MCF 10A (cell line): ENCODE measurements at places on chromosomes 12 and 14. TPM values are rescaled to one million over a fixed set of nuclear protein-coding genes. Genes with fewer than 3 reads are reported as not detected.

GRCh38 chr12:12891080-12891880 lies at the start of gene GPRC5A:
Gene GPRC5A (plus strand): TSS chr12:12891562. CDS start chr12:12908250, 16,688 bp downstream.
- DNase-seq = peak; percentile 97
- H3K27me3 ChIP-seq = no peaks in the 10 kb centered on the region
- H3K36me3 ChIP-seq = no peaks in the 10 kb centered on the region
- peak within 1 kb of the TSS; percentile 82 for H3K4me3 ChIP-seq
- H3K27ac ChIP-seq = peak within 1 kb of the TSS; percentile 87

GRCh38 chr12:56202838-56203237 lies 13.6 kb upstream of the SMARCC2 start:
- H3K4me3 ChIP-seq = no peak overlapping the region
- no peak for DNase-seq
- H3K36me3 ChIP-seq = peaks cover 31% of the 10 kb centered on the region
- no peak overlapping the region for H3K27ac ChIP-seq
- H3K27me3 ChIP-seq = no peaks in the 10 kb centered on the region
- H3K4me1 ChIP-seq = peaks cover 5% of the 10 kb centered on the region

DNA sequence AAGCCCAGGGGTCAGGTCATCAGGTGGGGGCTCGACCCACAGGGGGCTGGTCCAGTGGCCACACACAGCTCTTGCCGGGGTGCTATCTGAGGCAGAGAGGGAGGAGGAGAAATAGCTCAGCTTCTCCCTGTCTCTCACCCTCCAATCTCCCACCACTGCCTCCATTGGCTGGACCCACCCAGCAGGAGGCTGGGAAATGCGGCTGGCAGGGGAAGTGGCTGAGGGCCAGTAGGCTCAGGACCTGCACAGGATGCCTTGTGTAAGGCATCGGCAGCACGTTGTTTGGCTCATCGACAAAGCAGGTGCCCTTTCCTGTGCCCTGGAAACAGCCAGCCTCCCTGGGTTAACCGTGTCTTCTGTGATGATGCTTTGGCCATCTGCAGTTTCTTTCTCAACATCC lies 58.8 kb upstream of the SLC24A4 start:
- peaks cover 6% of the 10 kb centered on the region for H3K27me3 ChIP-seq
- no peak overlapping the region for H3K4me3 ChIP-seq
- H3K27ac ChIP-seq = no peak overlapping the region
- no peaks in the 10 kb centered on the region for H3K36me3 ChIP-seq

- H3K36me3 ChIP-seq = no peaks in the 10 kb centered on the region
- H3K4me3 ChIP-seq = no peak overlapping the region
- H3K4me1 ChIP-seq = peaks cover 11% of the 10 kb centered on the region
- DNase-seq = peak; percentile 37
- H3K27me3 ChIP-seq = no peaks in the 10 kb centered on the region
Measured at GRCh38 chr12:86772696-86773095, 516.5 kb upstream of the MGAT4C start.

DNA sequence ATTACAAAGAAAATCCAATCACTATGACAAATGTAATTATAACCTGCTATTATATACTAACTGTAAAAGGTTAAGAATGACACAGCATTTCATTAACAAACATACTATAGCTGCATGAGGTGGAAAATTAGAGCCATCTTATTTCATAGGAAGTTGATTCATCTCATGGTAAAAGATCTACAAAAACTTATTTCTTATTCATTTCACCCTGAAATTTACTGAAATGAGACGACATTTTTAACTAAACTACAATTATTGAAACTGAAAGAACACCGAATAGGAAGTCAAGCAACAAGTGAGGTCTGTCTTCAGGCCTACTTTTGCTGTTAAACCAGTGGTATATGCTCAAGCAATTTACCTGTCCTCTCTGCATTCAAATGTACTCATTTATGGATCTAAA lies 87.2 kb downstream of the CEP83 start:
- H3K4me3 ChIP-seq = no peak overlapping the region
- no peak overlapping the region for H3K27ac ChIP-seq
- peaks cover 19% of the 10 kb centered on the region for H3K36me3 ChIP-seq
- no peaks in the 10 kb centered on the region for H3K27me3 ChIP-seq
- DNase-seq = no peak

The AEBP2 gene
- total RNA-seq = 41.0 and 49.2 TPM in 2 replicates

The FOXA1 gene
- total RNA-seq = 8.6 and 11.2 TPM in 2 replicates

DNA sequence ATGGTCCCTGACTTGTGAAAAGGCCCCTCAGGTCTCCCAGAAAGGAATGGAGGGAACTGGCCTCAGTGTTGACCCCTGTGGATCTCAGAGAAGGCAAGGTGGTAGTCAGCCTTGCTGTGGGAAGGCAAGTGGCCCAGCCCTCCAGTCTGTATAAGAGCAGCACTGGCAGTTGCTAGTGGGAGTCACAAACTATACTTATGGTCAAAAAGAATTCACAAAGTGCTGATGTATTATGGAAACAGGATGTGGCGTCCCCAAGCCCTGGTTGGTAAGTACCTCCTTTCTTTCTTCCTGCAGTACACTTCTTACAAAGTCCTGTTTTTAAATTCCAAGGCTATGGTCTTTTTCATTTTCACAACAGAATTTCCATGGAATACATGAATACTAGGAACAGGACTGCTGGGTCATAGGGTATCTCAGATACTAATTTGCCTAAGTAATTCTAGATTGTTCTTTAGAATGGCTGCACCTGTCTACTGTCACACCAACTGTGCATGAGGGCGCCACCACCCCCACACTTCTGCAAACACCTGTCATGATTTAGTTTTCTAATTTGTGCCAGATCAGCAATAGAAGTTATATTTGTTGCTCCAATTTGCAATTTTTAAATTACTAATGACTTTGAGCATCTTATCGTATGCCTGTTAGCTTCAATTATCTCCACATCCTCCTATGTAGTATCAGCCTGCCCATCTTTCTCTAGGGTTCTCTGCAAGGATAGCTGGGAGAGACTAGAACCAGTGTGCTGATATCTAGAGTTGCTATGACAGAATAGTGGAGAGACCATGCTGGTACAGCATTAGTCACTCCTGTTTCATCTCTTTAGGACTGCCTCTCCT lies 40.7 kb upstream of the TMEM263 start:
- no peaks in the 10 kb centered on the region for H3K27me3 ChIP-seq
- DNase-seq = no peak
- H3K27ac ChIP-seq = no peak overlapping the region
- H3K4me3 ChIP-seq = no peak overlapping the region
- no peaks in the 10 kb centered on the region for H3K4me1 ChIP-seq

DNA sequence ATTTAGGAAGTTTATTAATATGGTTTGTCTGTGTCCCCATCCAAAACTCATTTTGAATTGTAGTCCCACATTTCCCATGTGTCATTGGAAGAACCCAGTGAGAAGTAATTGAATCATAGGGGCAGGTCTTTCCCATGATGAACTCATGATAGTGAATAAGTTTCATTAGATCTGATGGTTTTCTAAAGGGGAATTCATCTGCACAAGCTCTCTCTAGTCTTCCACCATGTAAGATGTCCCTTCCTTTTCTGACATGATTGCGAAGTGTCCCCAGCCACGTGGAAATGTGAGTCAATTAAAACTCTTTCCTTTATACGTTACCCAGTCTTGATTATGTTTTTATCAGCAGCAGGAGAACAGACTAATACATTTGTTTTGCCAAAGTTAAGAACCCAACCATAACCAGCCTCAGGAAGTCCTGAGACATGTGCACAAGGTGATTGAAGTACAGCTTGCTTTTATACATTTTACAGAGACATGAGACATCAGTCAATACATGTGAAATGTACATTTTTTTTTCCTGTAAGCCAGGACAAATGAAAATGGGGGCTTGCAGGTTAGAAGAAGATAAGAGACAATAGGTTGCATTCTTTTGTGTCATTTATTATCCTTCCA lies 1136.7 kb downstream of the TMEM121 start:
- DNase-seq = no peak
- H3K27me3 ChIP-seq = peaks cover 35% of the 10 kb centered on the region
- no peak overlapping the region for H3K4me3 ChIP-seq
- H3K4me1 ChIP-seq = peaks cover 2% of the 10 kb centered on the region
- H3K27ac ChIP-seq = no peak overlapping the region

GRCh38 chr12:40551466-40551865 lies 140.8 kb upstream of the CNTN1 start:
- no peak overlapping the region for H3K4me3 ChIP-seq
- no peaks in the 10 kb centered on the region for H3K27me3 ChIP-seq
- H3K27ac ChIP-seq = no peak overlapping the region
- no peak for DNase-seq

DNA sequence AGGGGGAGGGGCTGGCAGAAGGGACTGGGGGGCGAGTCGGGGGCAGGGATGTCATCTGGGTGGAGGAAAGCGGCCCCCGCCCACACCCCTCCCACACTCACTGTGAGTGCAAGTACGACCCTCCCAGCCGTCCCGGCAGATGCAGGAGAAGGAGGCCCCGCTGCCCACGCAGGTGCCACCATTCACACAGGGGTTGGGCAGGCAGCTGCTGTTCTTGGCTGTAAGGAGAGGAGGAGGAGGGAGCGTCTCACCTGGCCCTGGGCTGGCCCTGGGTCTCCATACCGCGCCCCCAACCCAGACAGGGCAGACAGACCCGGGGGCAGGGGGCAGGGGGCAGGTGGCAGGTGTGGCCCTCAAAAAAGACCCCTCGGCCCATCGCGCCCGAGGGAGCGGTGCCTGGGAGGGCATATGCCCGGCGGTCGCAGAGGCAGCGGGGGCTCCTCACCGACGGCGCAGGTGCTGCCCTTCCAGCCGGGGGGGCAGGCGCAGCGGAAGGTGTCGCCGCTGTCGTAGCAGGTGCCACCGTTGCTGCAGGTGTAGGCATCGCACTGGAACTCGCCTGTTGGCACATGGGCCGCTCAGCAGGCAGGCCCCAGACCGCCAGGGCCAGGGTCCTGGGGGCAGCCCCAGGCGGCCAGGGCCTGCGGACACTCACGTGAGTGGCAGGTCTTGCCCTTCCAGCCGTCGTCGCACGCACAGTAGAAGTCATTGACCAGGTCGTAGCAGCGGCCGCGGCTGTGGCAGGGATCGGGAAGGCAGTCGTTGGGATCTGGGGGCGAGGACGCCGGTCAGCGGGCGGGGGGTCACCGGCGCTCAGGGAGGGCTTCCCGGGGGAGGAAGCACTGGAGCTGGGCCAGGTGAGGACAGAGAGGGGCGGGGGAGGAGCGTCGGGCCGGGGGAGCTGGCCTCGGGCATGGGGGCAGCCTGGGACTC lies 20.6 kb downstream of the JAG2 start:
- no peaks in the 10 kb centered on the region for H3K27me3 ChIP-seq
- no peak overlapping the region for H3K4me3 ChIP-seq
- H3K4me1 ChIP-seq = no peaks in the 10 kb centered on the region
- no peak overlapping the region for H3K27ac ChIP-seq
- H3K36me3 ChIP-seq = peaks cover 7% of the 10 kb centered on the region

The PTCSC3 gene
- total RNA-seq = not detected in 2 replicates

The MANSC4 gene
- not detected in 2 replicates for total RNA-seq

The COL2A1 gene
- total RNA-seq = 0.12 TPM in 1 of 2 replicates, not detected in the other

DNA sequence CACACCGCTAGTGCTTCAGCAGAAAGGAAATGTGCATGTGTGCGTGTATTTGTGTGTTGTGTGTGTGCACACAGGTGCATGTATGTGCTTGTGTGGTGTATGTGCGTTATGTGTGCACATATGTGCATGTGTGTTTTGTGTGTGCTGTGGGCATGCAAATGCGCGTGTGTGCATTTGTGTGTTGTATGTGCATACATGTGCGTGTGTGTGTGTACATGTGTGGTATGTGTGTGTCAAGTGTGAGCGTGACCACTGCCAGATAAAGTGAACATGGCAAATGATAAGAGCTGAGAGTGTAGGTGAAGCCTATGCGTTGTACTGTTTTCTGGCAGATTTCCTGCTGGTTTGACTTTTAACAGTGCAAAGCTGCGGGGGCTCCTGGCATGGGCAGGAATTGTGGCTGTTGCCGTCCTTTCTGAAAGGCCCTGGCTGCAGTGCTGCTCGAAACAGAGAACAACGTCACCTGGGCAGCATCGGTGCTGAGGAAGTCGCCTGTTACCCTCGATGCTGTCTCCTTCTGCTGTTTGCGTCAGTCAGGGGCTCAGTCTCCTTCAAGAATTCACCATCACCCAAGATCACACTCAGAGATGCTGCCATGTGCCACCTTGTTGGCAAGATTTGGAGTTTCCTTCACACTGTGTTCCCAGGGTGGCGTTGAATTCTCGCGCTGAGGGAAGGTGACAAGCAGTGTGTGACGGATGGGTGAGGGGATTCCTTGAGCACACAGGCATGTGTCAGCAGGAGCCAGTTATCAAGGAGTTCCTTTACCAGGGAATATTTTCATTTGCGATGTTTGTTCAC lies 56.1 kb downstream of the ADGRD1 start:
- no peak overlapping the region for H3K27ac ChIP-seq
- H3K36me3 ChIP-seq = no peaks in the 10 kb centered on the region
- H3K4me3 ChIP-seq = no peak overlapping the region

- H3K4me1 ChIP-seq = no peaks in the 10 kb centered on the region
- no peaks in the 10 kb centered on the region for H3K36me3 ChIP-seq
- no peak overlapping the region for H3K27ac ChIP-seq
- no peak for DNase-seq
Measured at GRCh38 chr12:128021561-128021960, 245.4 kb upstream of the TMEM132C start.

DNA sequence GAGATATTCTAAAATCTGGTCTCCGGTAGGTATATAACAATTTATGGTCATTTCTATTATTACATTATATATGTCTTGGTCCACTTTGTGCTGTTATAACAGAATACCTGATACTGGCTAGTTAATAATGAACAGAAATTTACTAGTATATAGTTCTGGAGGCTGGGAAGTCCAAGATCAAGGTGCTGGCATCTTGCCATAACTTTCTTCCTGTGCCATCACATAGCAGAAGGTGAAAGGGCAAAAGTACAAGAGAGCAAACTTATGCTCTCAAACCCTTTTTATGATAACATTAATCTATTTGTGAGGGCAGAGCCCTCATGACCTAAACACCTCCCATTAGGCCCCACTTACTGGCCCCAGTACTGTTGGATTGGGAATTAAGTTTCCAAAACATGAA lies 17.9 kb upstream of the BATF start:
- H3K4me3 ChIP-seq = no peak overlapping the region
- no peaks in the 10 kb centered on the region for H3K4me1 ChIP-seq
- no peak for DNase-seq
- H3K27me3 ChIP-seq = no peaks in the 10 kb centered on the region

GRCh38 chr14:46381674-46382073 lies 269.9 kb downstream of the RPL10L start:
- no peak overlapping the region for H3K27ac ChIP-seq
- H3K4me3 ChIP-seq = no peak overlapping the region
- DNase-seq = no peak
- no peaks in the 10 kb centered on the region for H3K27me3 ChIP-seq
- no peaks in the 10 kb centered on the region for H3K36me3 ChIP-seq
